ENCODE measurements at places on chromosomes 12 and 14.

DNA sequence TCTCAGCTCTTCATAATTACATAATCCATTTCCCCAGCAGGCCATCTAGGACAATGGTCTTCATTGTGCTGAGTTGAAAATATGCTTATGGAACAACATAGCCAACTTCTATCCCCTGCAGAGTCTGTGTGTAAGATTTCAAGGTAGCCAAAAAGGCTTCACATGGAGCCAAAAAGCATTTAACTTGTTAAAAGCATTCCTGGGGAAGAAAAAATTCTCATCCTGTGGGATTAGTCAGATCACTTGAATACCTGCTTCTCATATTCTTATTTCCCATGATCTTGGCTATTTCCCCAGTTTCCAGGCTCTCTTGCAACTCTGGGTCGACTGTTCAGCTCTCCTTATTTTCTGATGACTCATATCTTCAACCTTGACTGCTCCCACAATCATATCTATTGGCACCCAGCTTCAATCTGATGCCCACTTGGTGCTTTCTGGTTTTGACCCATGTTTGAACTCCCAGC, 178.9 kb downstream of the KLHL28 start:
- no peak for DNase-seq

- DNase-seq, result no peak
These were observed 8.1 kb downstream of the LETMD1 start for GRCh38 chr12:51056242-51056641.

- no peak for DNase-seq
These were observed 41.6 kb downstream of the KCNK10 start for GRCh38 chr14:88281447-88281846.

DNA sequence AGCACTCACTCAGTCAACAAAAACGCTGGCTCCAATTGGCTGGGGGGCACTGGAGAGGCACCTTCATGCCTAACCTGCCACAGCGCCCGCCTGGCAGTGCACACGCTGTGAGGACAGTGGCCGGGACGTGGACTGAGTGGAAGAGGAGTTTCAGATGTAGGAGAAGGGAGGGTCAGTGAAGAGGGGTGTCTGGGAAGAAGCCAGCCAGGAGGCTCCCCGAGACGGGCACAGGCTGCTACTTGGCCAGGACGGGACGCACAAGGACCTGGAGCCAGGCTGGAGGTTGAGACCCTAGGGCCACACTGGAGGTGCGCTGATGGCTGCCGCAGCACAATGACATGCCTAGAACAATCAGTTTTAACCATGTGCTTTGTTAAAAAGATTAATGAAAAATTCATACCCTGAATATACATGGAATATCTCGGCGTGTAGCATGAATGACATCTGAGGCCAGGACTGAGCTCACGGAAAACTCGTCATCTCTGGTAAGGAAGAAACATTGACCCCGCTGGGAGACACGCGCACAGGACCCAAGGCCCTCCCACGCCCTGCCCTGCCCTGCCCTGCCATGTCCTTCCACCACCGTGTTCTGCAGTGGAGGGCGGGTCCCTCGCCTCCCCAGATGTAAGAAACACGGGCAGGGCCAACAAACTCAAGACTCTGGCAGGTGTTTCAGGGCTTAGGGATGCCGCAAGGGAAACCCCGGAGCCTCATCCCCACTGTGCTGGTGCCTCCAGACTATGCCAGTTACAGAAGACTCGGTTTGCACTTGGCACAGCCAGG, 25.0 kb downstream of the AMN start:
- no peak for DNase-seq

DNA sequence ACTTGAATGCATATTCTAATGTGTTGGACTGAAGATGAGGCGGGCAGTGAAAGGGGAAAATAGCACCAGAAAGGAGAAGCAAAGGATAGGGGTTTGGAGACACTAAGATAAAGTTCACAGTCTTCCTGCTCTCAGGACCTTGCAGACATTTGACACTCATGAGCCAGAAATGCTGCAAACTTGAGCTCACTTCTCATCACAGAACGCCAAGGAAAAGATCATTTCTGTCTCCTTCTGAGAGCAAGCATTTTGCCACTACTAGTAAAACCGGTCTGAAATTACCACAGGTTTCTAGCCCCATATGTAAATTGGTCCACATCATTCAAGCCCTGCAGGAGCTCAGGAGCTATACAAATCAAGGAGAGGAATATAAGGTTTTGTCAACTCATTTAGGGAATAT, 44.6 kb upstream of the ANO2 start:
- DNase-seq, result no peak

DNA sequence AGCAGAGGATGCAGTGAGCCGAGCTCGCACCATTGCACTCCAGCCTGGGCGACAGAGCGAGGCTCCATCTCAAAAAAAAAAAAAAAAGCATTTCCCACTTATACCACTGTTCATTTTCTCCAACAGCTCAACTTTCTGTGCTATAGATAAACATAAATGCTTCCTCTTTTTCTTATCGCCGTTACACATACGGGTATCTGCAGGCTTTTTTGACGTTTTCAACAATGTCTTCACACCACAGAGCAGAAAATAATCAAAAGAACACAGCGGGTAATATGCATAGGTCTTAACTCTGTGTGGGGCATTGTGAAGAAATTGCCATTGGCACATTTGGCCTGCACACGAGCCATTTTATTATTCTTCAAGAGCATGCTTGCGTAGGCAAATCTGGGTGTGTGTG, 86.4 kb downstream of the CAPZA3 start:
- DNase-seq, result no peak

DNA sequence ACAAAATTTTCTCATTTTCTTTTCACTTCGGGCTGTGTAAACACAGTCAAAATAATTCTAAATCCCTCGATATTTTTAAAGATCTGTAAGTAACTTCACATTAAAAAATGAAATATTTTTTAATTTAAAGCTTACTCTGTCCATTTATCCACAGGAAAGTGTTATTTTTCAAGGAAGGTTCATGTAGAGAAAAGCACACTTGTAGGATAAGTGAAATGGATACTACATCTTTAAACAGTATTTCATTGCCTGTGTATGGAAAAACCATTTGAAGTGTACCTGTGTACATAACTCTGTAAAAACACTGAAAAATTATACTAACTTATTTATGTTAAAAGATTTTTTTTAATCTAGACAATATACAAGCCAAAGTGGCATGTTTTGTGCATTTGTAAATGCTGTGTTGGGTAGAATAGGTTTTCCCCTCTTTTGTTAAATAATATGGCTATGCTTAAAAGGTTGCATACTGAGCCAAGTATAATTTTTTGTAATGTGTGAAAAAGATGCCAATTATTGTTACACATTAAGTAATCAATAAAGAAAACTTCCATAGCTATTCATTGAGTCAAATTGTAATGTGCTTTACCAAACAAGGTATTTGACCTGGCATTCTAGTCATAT, 4.8 kb downstream of the CDKN1B start:
- DNase-seq, result no peak

DNA sequence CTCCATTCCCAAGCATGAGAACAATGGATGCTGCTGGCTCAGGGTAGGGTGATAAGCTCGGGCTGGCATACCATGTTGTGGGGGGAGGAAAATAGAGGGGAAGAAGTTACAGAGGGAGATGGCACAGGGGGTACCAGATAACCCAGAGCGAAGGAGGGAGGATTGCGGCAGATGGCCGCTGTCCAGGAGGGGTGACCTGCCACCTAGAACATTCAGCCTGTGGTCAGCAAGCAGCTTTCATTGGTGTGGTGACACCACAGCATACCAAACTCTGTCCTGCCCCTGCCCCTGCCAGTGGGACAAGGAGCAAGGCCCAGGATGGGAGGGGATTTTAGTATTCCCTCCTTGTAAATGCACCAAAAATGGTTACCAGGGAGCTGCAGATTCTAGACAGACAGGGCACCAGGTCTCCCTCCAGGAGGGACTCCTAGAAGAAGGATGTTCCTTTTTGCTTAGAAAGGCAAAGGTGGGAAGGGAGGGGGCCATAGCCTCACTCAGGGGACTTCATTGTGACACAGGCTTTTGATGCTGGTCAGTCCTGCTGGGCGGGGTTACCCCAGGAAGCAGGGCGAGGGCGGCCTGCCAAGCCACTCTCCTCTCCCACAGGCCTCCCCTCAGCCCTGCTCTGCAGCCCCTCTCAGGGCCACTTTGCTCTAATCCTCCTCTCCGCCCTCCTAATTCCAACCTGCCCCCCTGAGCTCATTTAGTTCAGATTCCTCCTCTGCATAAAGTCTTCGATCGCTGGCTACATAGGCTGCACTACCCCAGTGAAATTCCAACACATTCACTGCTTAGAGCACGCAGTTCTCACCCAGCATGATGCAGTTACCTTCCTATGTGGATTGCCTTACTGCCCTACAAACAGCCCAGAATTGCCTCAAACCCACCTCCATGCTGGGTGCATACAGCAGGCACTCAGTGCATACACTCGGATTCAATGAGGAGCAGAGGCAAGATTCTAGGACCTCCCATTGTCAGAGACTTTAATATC, 36.0 kb upstream of the PLEKHG6 start:
- no peak for DNase-seq

DNA sequence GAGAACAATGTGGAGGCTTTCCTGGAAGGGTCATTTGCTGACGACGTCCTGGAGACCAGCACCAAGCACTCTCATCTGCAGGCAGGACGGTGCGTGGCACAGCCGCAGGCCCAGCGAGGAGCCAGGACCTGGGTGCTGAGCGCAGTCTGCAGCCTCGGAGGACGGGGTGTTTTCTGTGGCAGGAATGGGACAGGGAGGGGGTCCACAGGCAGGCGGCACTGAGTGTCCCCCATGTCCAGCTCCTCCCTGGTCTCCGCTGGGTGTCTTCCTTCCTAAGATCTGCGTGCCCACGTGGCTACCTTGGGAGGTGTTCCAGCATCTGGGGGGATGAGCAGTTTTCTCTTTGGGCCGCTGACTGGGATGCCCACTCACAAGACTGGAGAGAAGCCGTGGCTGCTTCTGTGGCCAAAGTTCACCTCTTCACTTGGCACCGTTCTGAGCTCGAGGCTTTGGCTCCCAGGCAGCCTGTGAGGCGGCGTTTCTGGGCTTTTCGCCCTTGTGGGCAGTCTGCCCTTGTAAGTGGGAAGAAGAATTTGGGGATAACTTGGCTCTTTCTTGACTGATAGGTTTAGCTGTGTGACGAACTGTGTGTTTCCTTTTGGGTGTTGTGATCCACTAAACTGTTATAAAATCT, 72.2 kb downstream of the NOC4L start:
- no peak for DNase-seq

GRCh38 chr12:67634303-67634761, 14.2 kb upstream of the DYRK2 start:
- no peak for DNase-seq

- DNase-seq, result peak; percentile 86
These were observed 1.3 kb upstream of the CD63 start for GRCh38 chr12:55729819-55730818.

DNA sequence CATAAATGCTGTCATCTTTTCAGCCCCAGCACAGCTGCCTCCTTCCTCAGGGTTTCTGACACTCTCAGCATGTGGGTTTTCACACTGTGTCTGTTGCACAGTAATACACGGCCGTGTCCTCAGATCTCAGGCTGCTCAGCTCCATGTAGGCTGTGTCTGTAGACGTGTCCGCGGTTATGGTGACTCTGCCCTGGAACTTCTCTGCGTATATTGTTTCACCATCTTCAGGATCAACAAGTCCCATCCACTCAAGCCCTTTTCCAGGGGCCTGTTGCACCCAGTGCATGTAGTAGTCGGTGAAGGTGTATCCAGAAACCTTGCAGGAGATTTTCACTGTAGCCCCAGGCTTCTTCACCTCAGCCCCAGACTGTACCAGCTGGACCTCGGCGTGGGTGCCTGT, 1210.6 kb downstream of the TMEM121 start:
- no peak for DNase-seq

DNA sequence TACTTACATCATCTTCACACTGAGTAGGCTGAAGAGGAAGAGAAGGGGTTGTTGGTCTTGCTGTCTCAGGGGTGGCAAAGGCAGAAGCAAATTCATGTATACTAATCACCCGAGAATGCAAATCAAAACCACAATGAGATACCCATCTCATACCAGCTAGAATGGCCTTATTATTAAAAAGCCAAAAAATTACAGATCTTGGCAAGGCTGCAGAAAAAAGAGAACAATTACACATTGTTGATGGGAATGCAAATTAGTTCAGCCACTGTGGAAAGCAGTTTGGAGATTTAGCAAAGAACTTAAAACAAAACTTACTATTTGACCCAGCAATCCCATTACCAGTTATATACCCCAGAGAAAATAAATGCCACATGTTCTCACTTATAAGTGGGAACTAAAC, 154.9 kb downstream of the SEC23A start:
- DNase-seq, result no peak

GRCh38 chr12:59087077-59087673, 166.9 kb upstream of the LRIG3 start:
- no peak for DNase-seq

GRCh38 chr12:70828351-70828750, 92.2 kb downstream of the PTPRR start:
- DNase-seq, result no peak

DNA sequence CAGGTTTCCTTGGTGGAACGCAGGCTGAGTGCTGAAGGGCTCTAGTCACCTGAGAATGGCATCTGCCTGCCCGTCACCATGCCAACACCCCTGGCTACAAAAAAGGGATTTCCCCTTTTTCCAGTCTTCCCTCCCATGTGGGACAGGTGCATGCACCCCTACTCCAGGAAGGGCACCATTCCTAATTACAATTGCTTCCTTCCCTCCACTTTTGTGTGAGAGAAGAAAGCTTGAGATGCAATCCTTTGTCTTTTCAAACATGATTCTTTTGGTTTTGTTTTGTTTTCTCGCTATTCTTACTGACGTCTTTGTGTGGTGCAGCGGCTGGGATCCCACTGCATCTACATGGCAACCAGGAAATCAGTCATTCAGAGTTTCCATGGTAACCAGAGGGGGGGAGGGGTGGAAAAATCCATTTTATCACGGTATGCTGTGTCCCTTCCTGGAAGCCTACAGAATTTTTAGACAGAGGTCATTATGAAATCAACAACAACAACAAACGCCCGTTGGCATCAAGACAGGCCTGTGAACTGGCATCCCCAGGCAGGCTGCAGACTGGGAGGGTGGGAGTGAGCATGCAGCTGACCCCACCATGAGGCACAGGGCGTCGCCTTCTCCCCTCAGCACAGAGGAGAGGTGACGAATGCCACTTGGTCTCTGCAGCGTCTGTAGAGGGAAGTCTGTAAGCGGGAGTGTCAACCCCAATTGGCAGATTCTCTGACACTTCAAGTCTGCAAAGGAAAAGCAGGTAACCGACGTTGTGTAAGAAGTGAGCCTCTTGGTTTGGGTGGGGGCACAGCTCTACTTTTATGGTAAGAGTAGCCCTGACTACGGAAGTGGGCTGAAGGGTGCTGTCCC, 13.6 kb upstream of the GNG2 start:
- DNase-seq, result no peak

- DNase-seq, result no peak
These were observed 74.6 kb downstream of the ZFP36L1 start for GRCh38 chr14:68718023-68718990.

DNA sequence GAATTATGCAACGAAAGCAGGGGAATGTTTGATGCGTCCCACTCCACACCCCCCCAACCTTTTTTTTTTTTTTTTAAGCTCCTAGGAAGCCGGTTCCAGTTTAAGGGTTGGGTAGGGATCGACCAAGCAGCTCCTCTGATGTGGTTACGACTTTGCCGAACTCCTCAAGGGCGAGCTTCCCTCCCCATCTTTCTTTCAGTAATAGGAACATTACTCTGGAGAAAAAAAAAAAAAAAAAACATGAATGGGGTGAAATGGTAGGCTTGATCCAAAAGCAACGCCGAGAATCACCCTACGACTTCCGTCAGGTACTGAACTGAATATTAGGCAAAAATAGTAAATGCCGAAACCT, 9.6 kb downstream of the BMP4 start:
- no peak for DNase-seq
